ENCODE measurements at places on chromosomes 16 and 17.

DNA sequence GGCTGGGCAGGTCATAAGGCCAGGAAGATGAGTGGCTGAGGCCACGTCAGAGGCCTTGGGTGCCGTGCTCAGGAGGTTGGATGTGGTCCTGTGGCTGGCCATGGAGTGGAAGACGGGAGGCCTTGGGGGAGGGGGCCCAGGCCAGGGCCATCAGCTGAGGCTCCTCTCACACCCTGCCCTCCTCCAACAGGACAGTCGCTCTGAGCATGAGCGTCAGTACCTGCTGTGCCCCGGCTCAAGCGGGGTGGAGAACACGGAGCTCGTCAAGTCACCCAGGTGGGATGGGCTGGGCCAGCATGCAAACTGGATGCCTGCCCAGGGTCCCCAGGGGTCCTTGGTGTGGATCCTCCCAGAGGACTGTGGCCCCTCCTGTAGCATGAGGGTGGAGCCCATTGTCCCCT, 19.2 kb downstream of the POLR3E start:
- no peak for DNase-seq

GRCh38 chr17:8879410-8879809, 11.9 kb upstream of the PIK3R6 start:
- DNase-seq, result no peak

- DNase-seq, result no peak
Measured at GRCh38 chr17:2815781-2816185, 19.5 kb downstream of the RAP1GAP2 start.

DNA sequence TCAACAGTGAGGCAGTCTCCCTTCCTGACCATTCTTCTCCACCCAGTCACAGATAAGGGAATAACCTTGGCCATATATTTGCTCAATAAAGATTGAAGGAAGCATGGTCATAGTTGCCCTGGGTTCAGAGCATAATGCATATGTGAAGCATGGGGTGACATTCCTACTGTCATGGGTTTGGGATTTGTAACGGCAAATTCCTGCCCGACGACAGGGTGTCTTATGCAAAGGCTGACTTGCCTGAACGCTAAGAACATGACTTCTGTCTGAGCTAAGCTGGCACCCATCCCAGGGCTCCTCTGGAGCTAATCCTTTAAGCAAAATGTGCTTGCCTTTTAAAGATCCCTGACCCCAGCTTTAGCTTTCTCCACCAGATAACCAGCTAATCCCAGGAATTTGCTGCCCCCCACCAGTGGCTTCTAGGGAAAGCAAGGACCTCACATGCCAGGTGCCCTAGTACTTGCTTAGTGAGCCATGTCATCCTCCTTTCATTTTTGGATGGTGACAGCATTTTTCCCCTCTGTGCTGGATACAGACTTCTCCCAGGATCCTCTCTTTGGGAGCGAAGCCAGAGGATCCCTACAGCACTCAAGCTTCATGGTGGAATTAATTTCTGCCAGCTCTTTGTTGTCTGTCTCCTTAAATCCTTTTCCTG, 11.7 kb downstream of the SLC7A6OS start:
- no peak for DNase-seq

DNA sequence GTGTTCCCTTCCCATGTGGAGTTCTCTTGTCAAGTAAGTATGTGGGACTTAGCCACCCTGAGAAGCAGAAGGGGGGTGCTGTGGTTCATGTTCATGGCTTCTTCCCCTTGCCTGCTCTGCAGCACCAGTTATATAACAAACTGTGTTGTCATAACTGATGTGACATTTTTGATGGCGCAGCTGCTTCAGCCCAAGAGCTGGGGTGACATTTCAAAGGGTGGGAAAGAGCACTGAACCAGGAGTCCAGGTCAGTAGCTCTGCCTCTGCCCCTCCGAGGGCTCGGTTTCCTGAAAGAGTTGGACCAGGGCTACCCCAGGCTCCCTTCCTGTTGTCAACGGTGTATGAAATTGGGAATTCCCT, 7.4 kb downstream of the GNAO1 start:
- no peak for DNase-seq

- DNase-seq, result peak; percentile 80
Measured at GRCh38 chr17:58328195-58329034, at the start of gene TSPOAP1. Gene TSPOAP1, minus strand, starts transcription at chr17:58328795. Its CDS starts 875 bp downstream, at chr17:58327920.

DNA sequence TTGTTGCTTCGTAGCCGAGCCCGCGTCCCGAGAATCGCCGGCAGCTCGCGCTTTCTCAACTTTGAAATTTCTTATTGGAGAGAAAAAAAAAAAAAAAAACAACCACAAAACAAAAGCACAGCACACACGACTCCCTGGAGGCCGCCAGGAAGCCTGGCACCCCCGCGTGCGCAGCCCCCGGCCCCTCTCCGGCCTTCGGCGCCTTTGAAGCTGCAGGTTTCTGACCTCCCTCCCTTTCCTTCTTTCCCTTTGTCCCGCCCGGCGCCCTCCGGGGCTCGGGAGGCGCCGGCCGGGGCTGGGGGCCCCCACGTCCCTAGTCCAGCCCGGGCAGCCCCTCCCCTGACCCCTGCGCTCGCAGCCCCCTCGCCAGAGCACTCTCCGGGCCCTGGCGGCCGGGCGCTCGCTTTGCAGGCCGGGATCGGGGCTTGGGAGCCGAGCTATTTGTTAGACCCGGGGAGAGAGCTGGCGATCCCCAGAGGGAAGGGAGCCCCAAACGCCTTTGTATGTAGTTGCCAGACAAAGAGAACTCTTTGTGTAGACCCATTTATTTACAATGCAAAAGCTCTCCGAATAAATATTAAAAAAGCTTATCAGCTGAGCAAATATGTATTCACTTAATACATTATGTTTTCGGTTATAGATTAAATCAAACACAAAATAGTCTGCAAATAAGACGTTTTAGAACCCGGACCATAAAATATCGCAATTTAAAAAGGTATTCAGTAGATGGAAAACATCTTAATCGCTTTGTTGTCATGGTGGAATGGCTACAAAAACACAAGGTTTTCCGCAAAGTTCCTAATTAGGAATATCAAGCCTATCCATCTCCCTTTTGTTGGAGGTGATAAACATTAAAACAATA, 2.3 kb downstream of the BAHCC1 start:
- no peak for DNase-seq

DNA sequence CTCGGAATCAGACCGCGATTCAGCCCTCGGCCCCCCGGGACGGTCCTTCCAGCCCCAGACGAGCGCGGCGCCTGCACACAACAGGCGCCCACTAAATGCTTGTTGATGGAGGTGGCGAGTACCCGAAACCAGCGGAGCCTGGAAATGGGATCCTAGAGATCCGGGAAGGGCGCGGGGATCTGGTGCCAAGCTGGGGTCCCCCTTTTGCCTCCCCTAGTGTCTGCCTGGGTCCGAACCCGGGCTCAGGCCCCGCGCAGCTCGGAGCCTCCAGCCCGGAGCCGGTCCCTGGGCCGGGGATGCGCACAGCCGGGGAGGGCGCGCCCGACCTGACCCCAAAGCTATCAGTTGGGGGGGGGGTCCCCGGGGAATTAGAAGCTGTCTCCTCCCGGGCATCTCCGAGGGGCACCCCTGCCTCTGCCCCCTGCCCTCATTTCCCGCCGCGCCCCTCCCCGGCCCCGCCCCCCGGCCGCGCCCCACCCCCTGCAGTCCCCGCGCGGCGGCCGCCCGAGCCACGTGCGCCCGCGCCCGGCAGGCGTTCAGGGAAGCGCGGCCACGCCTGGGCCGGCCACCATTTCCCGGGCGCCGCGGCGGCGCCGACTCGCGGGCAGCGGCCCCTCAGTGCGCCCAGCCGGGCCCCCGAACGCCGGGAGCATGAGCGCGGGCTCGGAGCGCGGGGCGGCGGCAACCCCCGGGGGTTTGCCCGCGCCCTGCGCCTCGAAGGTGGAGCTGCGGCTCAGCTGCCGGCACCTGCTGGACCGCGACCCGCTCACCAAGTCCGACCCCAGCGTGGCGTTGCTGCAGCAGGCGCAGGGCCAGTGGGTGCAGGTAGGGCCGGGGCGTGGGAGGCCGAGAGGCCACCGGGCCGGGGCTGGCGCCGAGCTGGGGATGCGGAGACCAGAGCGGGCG, at the start of gene CPNE7:
Gene CPNE7 (plus strand): TSS at position 512 of the 906 bp plus-strand sequence. CDS start 140 bp downstream, at position 652.
- peak; percentile 17 for DNase-seq

DNA sequence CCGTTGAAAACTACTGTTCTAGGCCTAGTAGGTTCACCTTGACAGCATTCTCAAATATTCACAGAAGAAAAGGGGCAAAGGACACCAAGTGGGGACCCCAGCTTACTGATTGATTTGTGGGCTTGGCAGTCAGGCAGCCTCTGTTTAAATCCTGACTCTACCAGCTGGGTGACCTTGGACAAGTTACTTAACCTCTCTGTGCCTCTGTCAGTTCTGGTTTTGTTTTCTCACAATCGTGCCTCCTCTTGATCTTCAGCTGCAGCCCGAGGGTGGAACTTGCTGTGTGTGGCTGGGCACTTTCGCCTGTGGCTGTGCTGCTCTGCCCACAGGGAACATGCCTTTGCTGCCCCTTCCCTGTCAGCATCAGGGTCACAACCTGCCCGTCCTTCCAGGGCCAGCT, 17.8 kb downstream of the RAP1GAP2 start:
- DNase-seq, result no peak

GRCh38 chr16:50603206-50604064, 55.2 kb downstream of the NKD1 start:
- peak; percentile 18 for DNase-seq

GRCh38 chr17:44380767-44381166, 8.7 kb downstream of the ITGA2B start:
- no peak for DNase-seq

- no peak for DNase-seq
Measured at GRCh38 chr16:24734382-24734781, 4.9 kb downstream of the TNRC6A start.

- DNase-seq, result no peak
Measured at GRCh38 chr17:17472333-17472920, 4.4 kb upstream of the MED9 start.

DNA sequence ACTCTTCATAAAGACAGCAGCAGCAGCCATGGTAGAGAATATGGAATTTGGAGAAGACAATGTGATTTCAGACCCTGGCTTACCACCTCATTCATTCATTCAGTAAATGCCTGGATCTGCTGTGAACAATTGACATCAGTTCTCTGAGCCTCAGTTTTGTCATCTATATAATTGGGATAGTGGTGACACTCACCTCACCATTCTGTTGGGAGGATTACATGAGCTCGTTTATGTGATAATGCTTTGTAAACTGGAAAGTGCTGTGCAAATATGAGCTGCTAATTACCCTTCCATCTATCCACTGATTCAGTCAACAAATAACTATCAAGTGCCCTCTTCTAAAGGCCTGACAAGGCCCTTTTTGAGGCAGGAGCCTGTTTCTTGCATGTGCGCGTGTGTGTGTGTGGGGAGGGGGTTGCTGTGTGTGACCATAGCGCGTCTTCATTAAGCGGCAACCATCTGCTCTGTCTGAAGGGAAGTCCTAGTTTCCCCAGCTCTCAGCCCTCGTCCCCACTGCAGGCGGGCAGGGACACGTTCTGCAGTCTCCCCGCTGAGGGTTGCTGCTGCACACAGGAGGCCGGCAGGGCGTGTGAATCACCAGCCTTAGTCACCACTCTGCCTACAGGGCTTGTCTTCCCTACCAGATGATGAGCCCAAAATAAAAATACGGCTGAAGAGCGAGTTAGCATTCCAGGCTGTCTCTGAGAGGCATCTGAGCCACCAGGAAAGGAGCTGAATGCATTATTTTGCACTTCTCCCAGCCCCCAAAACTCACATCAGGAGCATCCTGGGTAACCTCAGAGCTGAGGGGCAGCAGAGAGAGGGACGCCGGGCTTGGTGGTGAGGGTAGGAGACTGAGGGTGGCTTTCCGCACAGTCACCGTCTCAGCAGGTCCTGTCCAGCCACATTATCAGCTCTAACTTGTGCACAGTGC, 19.9 kb downstream of the ARL4D start:
- no peak for DNase-seq

DNA sequence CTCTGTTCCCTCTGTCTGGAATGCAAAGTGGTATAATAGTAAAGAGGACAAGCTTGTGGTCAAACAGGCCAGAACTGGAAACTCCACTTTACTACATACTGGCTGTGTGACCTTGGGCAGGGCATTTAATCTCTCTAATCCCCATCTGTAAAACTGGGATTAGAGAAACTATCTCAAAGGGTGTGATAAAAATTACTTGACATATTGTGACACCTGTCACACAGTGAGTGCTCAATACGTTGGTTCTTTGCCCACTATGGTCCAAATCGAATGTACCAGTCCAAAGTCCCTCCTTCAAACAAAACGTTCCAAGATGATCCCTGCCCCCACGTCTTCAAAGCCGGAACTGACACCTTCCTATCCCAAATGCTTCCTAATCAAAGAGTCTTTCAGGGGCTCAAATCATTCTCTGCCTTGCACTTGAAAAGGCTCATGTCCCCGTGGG, 734 bp downstream of the PGAP3 start:
- no peak for DNase-seq

DNA sequence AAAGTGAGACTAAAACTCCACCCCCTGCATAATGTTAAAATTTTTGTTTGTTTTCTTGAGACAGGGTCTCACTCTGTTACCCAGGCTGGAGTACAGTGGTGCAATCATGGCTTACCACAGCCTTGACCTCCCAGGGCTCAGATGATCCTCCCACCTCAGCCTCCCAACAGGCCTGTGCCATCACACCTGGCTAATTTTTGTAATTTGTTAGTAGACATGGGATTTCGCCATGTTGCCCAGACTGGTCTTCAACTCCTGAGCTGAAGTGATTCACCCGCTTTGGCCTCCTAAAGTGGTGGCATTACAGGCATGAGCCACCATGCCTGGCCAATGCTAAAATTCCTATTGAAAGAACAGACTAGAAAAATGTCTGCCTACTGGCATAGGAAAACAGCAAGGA, 103.8 kb downstream of the TRIM37 start:
- no peak for DNase-seq

- DNase-seq, result peak; percentile 51
Measured at GRCh38 chr17:40551091-40551878, 14.0 kb downstream of the CCR7 start.

Measured in CD4-positive, alpha-beta T cell treated with Interleukin-6 for 4 hours (primary cell).